ENCODE measurements at places on chromosomes 2 and 18. TPM values are rescaled to one million over a fixed set of nuclear protein-coding genes. Genes with fewer than 3 reads are reported as not detected.

DNA sequence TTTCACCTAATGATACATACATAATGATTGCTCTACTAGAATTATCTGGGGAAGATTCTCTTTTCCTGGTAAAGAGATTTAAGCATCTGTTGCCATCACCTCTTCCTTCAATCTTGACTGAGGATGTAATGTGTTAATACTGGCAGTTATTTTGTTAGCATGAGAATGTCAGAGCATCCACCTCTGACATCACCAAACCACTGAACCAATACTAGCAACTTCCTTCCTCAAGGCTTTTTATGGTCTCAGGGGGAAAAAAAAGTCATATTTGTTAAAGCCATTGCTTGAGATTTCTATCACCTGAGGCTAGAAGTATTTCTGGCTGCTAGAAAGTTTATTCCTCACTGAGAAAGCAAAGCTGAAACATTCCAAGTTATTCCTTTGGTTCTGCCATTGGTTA is 48.5 kb downstream of the DSEL start:
- no peaks in the 10 kb centered on the region for H3K36me3 ChIP-seq
- H3K27ac ChIP-seq, result no peak overlapping the region
- no peak for DNase-seq
- no peak overlapping the region for H3K4me3 ChIP-seq
- no peaks in the 10 kb centered on the region for H3K4me1 ChIP-seq

OSBPL6 gene
- 0.67 TPM for polyA plus RNA-seq

- DNase-seq, result peak; percentile 70
- H3K4me3 ChIP-seq, result peak overlapping the region; percentile 77
- H3K27ac ChIP-seq, result peak overlapping the region; percentile 90
- peaks cover 13% of the 10 kb centered on the region for H3K4me1 ChIP-seq
- H3K36me3 ChIP-seq, result no peaks in the 10 kb centered on the region
- H3K27me3 ChIP-seq, result no peaks in the 10 kb centered on the region
These were observed 1.2 kb downstream of the ZFP36L2 start for GRCh38 chr2:43225093-43225787.

GRCh38 chr2:16716024-16716423 is 50.4 kb upstream of the CYRIA start:
- no peak for DNase-seq
- no peaks in the 10 kb centered on the region for H3K27me3 ChIP-seq
- H3K4me3 ChIP-seq, result no peak overlapping the region
- no peaks in the 10 kb centered on the region for H3K4me1 ChIP-seq

- H3K36me3 ChIP-seq, result no peaks in the 10 kb centered on the region
- H3K4me1 ChIP-seq, result peaks cover 7% of the 10 kb centered on the region
- no peak for DNase-seq
- H3K27ac ChIP-seq, result no peak overlapping the region
- no peaks in the 10 kb centered on the region for H3K27me3 ChIP-seq
These were observed 9.9 kb downstream of the TLK1 start for GRCh38 chr2:171150694-171151285.
